Stimulated activated CD8-positive, alpha-beta memory T cell treated with anti-CD3 and anti-CD28 coated beads, Interleukin-15, amount 100 ng/mL, for 24 hours (primary cell): ENCODE measurements at places on chromosomes 2 and 18.

DNA sequence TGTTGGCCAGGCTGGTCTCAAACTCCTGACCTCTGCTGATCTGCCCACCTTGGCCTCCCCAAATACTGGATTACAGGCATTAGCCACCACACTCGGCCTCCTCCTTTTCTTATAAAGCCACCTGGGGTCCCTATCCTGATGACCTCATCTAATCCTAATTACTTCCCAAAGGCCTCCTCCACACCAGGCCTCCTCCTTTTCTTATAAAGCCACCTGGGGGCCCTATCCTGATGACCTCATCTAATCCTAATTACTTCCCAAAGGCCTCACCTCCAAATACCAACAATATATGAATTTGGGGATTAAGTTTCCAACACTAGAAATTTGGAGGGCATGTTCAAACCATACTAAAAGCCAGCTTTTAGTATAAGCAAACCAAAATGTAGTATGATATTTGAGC lies 9.7 kb upstream of the RMC1 start:
- no peak for DNase-seq

- no peak for DNase-seq
Measured at GRCh38 chr18:4454537-4455112, 482 bp downstream of the DLGAP1 start.

- no peak for DNase-seq
Measured at GRCh38 chr18:2900684-2901422, 54.0 kb downstream of the EMILIN2 start.

- DNase-seq: no peak
Measured at GRCh38 chr2:203718087-203718486, 11.6 kb downstream of the CD28 start.

GRCh38 chr2:69594341-69594740 lies 49.2 kb downstream of the AAK1 start:
- DNase-seq: no peak
